ENCODE measurements at places on chromosomes 5 and 9. TPM values are rescaled to one million over a fixed set of nuclear protein-coding genes. Genes with fewer than 3 reads are reported as not detected.

DNA sequence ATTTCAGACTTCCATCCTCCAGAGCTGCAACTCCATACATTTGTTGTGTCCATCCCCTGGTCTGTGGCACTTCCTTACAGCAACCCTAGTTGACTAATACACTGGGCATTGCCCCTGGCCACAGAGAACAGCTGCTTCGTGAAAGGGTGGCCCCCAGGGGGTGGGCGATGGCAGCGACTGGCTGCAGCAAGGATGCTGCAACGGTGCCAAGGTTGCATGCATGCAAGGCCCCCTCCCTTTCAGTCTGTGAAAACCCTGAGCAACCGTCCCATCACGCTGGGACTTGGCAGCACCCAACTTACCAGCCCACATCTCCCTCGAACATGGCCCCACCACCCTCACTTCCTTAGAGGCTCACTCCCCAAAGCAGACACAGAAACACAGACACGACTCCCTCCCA is 162.5 kb downstream of the MED10 start:
- no peak for DNase-seq
- H3K36me3 ChIP-seq = no peaks in the 10 kb centered on the region
- H3K27me3 ChIP-seq = no peaks in the 10 kb centered on the region
- H3K4me3 ChIP-seq = no peak overlapping the region
- H3K4me1 ChIP-seq = no peaks in the 10 kb centered on the region

FAM153A gene
- 4.4 TPM for total RNA-seq

- no peak overlapping the region for H3K4me3 ChIP-seq
- no peaks in the 10 kb centered on the region for H3K36me3 ChIP-seq
- no peaks in the 10 kb centered on the region for H3K27me3 ChIP-seq
Observed at GRCh38 chr5:161183559-161183958, 331.5 kb upstream of the ATP10B start.

- H3K36me3 ChIP-seq = no peaks in the 10 kb centered on the region
- no peak for DNase-seq
- no peaks in the 10 kb centered on the region for H3K27me3 ChIP-seq
- peaks cover 2% of the 10 kb centered on the region for H3K4me1 ChIP-seq
- no peak overlapping the region for H3K4me3 ChIP-seq
Observed at GRCh38 chr9:13896922-13897835, 416.8 kb downstream of the NFIB start.

GRCh38 chr5:83253720-83254119 is 176.4 kb downstream of the XRCC4 start:
- DNase-seq = no peak
- H3K27ac ChIP-seq = no peak overlapping the region
- no peak overlapping the region for H3K4me3 ChIP-seq
- H3K4me1 ChIP-seq = no peaks in the 10 kb centered on the region

FOXD4L6 gene
- total RNA-seq = not detected

DNA sequence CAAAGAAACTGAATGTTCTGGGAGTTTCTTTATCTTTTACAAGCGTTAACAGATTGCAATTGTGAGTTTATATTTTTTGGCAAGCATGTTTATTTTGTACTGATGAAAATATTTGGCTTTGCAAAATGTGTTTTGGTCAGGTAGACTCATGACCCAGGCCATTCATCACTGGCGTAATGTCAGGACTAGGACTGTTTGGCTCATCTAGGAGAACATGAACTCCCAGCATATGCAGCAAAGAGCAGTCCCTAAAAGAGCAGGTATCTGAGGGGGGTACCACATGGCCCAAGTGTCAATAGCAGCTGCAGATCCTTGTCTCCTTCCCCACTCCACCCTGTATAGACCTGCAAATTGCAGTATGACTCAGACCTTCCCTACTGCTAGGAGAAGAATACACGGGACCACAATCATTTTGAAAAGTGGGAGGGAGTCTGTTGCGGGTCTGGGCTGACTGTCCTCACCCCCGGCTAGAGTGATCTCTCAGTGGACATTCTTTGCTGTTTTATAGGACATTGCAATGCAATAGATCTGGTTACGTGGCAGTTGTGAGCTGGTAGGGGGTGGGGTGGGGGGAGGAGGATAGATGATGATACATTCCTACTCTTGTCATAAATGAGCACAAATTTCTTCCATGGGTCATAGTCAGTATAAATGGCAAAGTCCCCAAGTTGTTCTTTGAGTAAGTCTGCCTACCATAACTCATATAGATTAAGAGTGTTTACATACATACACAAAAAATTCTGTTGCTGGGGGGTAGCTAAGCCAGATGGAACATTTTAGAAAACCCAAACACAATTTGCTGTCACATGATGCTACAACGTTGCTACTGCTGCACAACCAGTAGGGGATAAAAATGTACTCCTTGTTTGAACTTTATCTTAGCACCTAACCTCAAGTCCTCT is 20.8 kb upstream of the SNCAIP start:
- no peak overlapping the region for H3K4me3 ChIP-seq
- H3K27me3 ChIP-seq = no peaks in the 10 kb centered on the region
- peaks cover 8% of the 10 kb centered on the region for H3K4me1 ChIP-seq
- DNase-seq = no peak
- H3K36me3 ChIP-seq = no peaks in the 10 kb centered on the region
- H3K27ac ChIP-seq = no peak overlapping the region

- H3K27ac ChIP-seq = no peak overlapping the region
- no peaks in the 10 kb centered on the region for H3K36me3 ChIP-seq
- no peaks in the 10 kb centered on the region for H3K27me3 ChIP-seq
- no peak for DNase-seq
- no peaks in the 10 kb centered on the region for H3K4me1 ChIP-seq
Observed at GRCh38 chr5:178114325-178115135, 1.2 kb downstream of the N4BP3 start.

- H3K4me1 ChIP-seq = peaks cover 8% of the 10 kb centered on the region
- H3K27me3 ChIP-seq = no peaks in the 10 kb centered on the region
- H3K4me3 ChIP-seq = no peak overlapping the region
- DNase-seq = no peak
- no peaks in the 10 kb centered on the region for H3K36me3 ChIP-seq
Observed at GRCh38 chr9:113592876-113593575, 129.5 kb downstream of the RGS3 start.

- H3K27me3 ChIP-seq = no peaks in the 10 kb centered on the region
- H3K4me1 ChIP-seq = peaks cover 2% of the 10 kb centered on the region
- H3K4me3 ChIP-seq = no peak overlapping the region
- DNase-seq = no peak
- no peak overlapping the region for H3K27ac ChIP-seq
- H3K36me3 ChIP-seq = no peaks in the 10 kb centered on the region
Observed at GRCh38 chr9:37144762-37145161, 24.4 kb downstream of the ZCCHC7 start.

GRCh38 chr5:174293006-174293405 is 247.5 kb downstream of the NSG2 start:
- DNase-seq = no peak
- no peaks in the 10 kb centered on the region for H3K27me3 ChIP-seq
- H3K4me1 ChIP-seq = no peaks in the 10 kb centered on the region
- H3K4me3 ChIP-seq = no peak overlapping the region
- no peak overlapping the region for H3K27ac ChIP-seq

HRCT1 gene
- total RNA-seq = 1.4 TPM

DNA sequence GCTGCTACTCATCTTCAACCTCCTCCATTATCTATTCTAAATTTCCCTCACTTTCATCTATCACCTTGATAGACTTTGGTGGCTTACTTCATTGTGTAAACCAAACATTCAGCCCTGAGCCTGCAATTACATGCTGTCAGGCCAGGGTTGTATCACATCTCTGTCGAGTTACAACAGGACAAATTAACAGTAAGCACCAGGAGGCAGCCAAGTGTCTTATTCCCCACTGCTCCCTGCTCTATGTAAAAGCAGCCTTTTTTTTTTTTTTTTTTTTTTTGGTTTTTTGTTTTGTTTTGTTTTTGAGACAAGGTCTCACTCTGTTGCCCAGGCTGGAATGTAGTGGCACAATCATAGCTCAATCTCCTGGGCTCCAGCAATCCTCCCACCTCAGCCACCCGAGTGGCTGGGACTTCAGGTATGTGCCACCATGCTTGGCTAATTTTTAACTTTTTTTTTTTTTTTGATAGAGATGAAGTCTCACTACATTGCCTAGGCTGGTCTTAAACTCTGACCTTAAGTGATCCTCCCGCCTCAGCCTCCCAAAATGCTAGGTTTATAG is 15.2 kb upstream of the ZCCHC9 start:
- H3K4me3 ChIP-seq = no peak overlapping the region
- H3K36me3 ChIP-seq = no peaks in the 10 kb centered on the region
- H3K27ac ChIP-seq = no peak overlapping the region
- H3K4me1 ChIP-seq = no peaks in the 10 kb centered on the region
- no peaks in the 10 kb centered on the region for H3K27me3 ChIP-seq

- peak overlapping the region; percentile 97 for H3K27ac ChIP-seq
- DNase-seq = peak; percentile 96
- peaks cover 16% of the 10 kb centered on the region for H3K4me1 ChIP-seq
- peak overlapping the region; percentile 60 for H3K4me3 ChIP-seq
- no peaks in the 10 kb centered on the region for H3K36me3 ChIP-seq
- no peaks in the 10 kb centered on the region for H3K27me3 ChIP-seq
Observed at GRCh38 chr9:70419556-70420440, 5.3 kb upstream of the KLF9 start.

GRCh38 chr5:103780794-103781193 is 218.2 kb upstream of the NUDT12 start:
- no peak overlapping the region for H3K4me3 ChIP-seq
- no peaks in the 10 kb centered on the region for H3K4me1 ChIP-seq
- no peak overlapping the region for H3K27ac ChIP-seq

DNA sequence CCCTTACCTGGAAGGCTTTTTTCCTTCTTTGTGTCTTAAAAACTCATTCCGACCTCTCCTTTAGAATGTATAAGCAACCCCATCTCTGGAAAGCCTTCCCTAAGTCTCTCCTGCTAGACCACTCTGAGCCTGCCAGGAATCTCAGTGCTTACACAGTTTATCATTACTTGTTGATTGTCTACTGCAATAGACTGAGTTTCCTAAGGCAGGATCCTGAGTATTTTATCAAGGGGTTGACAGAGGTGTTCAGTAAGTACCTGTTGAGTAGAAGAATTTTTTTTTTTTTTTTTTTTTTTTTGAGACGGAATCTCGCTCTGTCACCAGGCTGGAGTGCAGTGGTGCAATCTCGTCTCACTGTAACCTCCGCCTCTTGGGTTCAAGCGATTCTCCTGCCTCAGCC is 2.6 kb upstream of the TJP2 start:
- no peak overlapping the region for H3K4me3 ChIP-seq
- H3K36me3 ChIP-seq = no peaks in the 10 kb centered on the region
- DNase-seq = no peak
- no peak overlapping the region for H3K27ac ChIP-seq

PCSK5 gene
- 18.7 TPM for total RNA-seq

- H3K4me3 ChIP-seq = no peak overlapping the region
- no peaks in the 10 kb centered on the region for H3K4me1 ChIP-seq
- H3K27me3 ChIP-seq = no peaks in the 10 kb centered on the region
- no peak for DNase-seq
- H3K36me3 ChIP-seq = no peaks in the 10 kb centered on the region
- H3K27ac ChIP-seq = no peak overlapping the region
Observed at GRCh38 chr9:107691664-107692063, 202.1 kb upstream of the KLF4 start.

SLC26A2 gene
- 16.9 TPM for total RNA-seq

GRCh38 chr9:29945012-29945411 is 2371.7 kb upstream of the C9orf72 start:
- no peaks in the 10 kb centered on the region for H3K4me1 ChIP-seq
- H3K36me3 ChIP-seq = no peaks in the 10 kb centered on the region
- no peak overlapping the region for H3K4me3 ChIP-seq
- no peaks in the 10 kb centered on the region for H3K27me3 ChIP-seq
- no peak for DNase-seq
- H3K27ac ChIP-seq = no peak overlapping the region

DNA sequence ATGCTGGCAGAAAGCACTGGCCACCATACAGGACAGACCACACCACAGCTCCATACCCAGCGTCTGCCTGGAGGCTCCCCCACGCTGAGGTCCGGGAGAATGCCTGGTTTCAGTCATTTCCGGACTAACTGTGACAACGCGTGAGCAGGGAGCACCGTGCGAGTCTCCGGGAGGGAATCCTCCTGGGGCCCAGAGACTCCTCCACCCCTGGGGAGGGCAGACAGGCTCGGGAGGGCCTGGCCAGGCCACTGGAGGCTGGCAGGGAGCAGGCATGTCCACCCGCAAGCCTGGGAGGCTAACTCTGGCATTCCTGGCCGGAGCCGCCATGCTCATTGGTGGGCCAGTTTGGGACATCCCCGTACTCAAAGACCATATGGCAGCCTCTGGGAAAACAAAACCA is 6.5 kb downstream of the BRD3OS start:
- H3K4me1 ChIP-seq = no peaks in the 10 kb centered on the region
- no peaks in the 10 kb centered on the region for H3K27me3 ChIP-seq
- H3K27ac ChIP-seq = no peak overlapping the region
- no peaks in the 10 kb centered on the region for H3K36me3 ChIP-seq
- no peak for DNase-seq
- no peak overlapping the region for H3K4me3 ChIP-seq

NUTM2F gene
- not detected for total RNA-seq

DNA sequence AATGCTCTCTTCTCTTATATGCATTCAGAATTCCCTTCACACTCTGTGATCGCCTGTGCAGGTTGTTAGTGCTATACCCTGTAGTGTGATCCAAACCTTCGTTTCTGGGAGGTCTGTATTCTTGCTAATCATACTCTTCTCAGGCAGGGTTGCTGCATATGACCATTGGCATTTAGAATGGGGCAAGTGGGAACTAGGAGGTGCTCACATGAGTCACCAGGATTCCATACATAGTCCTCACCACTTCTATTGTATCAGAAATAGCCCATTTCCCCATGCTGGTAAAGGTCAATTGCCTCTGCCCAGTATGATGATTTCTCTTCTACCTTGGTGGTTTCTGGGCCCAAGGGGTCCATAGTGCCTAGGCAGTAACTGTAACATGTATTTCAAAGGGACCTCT is 443.5 kb upstream of the CDH6 start:
- no peaks in the 10 kb centered on the region for H3K4me1 ChIP-seq
- no peak overlapping the region for H3K4me3 ChIP-seq
- H3K27ac ChIP-seq = no peak overlapping the region

- no peaks in the 10 kb centered on the region for H3K36me3 ChIP-seq
- no peaks in the 10 kb centered on the region for H3K27me3 ChIP-seq
- no peak overlapping the region for H3K27ac ChIP-seq
- H3K4me1 ChIP-seq = no peaks in the 10 kb centered on the region
Observed at GRCh38 chr5:164354139-164354751, 848.8 kb downstream of the MAT2B start.

GRCh38 chr9:113885183-113886025 is 9.3 kb downstream of the ZNF618 start:
- DNase-seq = no peak
- H3K27ac ChIP-seq = peak overlapping the region; percentile 39
- no peaks in the 10 kb centered on the region for H3K36me3 ChIP-seq
- peaks cover 22% of the 10 kb centered on the region for H3K4me1 ChIP-seq
- H3K27me3 ChIP-seq = no peaks in the 10 kb centered on the region

MARCOL gene
- total RNA-seq = not detected

HAVCR2 gene
- 2.9 TPM for total RNA-seq

Measured in ovary (tissue), 10 donors.